ENCODE measurements at places on chromosomes 2 and 18. TPM values are rescaled to one million over a fixed set of nuclear protein-coding genes. Genes with fewer than 3 reads are reported as not detected.
A peak's percentile ranks its signal among the peaks of the same experiment; 100 is the strongest.

- DNase-seq, result no peak
Measured at GRCh38 chr2:96153991-96154431, 8.8 kb upstream of the DUSP2 start.

GRCh38 chr2:7523481-7524120 lies 606.4 kb downstream of the RNF144A start:
- peak; percentile 82 for DNase-seq

- DNase-seq, result no peak
Measured at GRCh38 chr2:159004849-159005248, 36.4 kb downstream of the TANC1 start.

DNA sequence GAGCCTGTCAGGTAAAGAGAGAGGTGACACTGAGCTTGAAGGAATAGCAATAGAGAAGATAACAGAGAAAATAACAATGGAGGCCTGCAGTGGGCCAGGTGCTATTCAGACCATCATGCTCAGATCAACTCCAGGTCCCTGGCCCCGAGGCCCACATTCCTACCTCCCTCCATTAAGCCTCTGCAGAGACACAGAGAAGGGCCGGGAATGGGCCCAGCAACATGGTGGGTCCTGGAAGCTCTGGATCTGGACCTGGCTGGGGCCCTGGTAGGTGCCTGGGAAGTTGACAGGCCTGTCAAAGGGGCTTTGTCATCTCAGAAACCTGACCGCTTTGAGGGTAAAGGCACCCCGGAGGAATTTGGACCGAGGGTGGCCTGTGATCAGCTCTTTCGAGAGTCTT lies 159.7 kb upstream of the GLI2 start:
- DNase-seq, result no peak

GRCh38 chr2:69034845-69035244 lies 21.9 kb downstream of the ANTXR1 start:
- DNase-seq, result no peak

DNA sequence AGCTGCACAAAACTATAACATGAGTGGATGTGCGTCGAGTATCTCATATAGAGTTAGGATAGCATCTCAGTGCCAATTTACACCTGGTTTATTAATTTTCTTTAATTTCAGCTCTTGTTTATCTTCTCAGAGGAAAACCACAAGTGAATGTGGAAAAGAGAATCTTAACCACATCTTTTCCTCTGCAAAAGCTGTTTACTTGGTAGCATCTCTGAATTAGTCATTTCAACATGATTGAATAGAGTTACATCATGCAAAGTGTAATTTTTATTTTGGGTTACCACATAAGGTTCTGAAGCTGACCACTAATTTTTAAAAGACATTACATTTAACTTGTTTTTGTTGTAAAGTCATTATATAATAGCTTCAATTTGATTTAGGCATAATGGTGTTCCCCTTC lies 83.8 kb upstream of the FAM237A start:
- DNase-seq, result peak; percentile 40

DNA sequence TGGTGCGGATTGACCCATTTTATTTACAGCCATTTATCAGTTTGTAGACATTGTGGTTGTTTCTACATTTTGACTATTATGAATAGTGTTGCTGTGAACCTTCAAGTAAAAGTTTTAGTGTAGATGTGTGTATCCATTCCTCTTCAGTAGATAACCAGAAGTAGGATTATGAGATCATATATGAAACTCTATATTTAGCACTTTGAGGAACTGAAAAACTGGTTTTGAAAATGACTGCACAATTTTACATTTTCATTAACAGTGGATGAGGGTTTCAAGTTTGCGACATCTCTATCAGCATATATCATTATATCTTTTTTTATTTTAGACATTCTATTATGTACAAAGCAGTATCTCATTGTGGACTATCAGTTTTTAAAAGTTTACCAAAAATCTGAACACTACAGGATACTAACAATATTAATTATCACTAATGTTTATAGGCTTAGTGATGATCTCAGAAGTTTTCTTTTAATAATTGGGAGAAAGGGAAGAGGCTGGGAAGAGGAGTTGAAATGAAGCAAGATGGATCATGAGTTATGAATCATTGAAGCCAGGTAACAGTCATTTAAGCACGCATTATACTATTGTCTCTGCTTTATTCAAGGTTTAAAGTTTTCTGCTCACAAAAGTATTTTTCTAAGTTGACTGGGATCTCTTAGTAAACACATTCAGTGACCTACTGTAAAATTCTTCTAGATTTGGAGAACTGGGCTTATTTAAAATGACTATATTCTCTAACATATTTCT lies 329.0 kb upstream of the LRATD1 start:
- no peak for DNase-seq

GRCh38 chr2:208546860-208547650 lies 140.5 kb downstream of the PTH2R start:
- no peak for DNase-seq

GRCh38 chr2:150570712-150571111 lies 83.2 kb upstream of the RND3 start:
- DNase-seq, result peak; percentile 86

- peak; percentile 74 for DNase-seq
Measured at GRCh38 chr2:43459446-43460173, 136.2 kb downstream of the THADA start.

- peak; percentile 61 for DNase-seq
Measured at GRCh38 chr2:41736105-41736567, 311.7 kb upstream of the PKDCC start.

DNA sequence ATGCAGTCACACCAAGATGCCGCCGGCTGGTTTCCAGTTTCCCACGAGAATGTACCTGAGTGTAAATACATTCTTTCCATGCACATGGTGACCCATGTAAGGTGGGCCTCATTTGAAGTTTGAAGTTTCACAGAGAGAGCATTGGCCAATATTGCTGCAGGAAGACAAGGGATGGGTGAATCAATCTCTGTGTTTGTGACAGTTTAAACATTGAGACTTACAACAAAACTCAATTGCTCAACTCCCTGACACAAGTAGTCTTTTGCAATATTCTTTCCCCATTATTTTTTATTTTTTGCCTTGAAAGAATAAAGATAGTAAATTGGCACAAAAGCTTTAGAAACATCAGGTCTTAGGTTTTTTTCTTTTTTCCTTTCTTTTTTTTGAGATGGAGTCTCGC lies 5.1 kb downstream of the SERPINB2 start:
- DNase-seq, result peak; percentile 24

GRCh38 chr2:229489016-229489415 lies 217.9 kb upstream of the PID1 start:
- DNase-seq, result peak; percentile 32

DNA sequence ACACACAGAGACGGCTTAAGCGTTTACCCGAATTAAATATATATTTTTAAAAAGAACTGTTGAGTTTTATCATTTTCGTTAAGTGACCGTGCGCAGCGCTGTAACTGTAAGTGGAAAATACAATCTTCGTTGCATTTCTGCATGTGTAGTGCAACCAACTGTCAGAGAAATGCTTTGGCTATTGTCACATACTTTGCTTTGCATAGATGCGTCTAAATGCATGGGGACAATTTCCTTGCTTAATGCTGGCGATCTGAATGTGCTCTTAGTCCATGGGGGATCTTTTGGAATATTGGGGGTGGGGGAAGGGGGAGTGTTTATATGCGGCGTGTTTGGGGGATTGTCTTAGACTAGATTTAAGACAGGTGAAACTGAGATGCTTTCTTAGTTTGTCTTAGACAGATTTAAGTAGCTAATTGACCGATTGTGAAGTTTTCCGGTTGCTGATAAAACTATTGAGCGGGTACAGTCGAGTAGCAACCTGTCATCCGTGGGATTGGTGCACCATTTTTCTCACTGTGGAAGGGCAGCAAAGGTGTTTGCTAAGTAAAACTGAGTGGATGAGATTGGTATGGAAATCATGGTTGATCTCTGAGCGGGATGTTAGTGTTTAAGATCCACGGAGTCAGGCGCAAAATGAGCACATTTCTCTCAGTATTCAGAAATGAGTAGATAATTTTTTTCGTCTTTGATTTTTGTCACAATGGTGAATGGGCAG lies 476 bp downstream of the VSNL1 start:
- no peak for DNase-seq

DNA sequence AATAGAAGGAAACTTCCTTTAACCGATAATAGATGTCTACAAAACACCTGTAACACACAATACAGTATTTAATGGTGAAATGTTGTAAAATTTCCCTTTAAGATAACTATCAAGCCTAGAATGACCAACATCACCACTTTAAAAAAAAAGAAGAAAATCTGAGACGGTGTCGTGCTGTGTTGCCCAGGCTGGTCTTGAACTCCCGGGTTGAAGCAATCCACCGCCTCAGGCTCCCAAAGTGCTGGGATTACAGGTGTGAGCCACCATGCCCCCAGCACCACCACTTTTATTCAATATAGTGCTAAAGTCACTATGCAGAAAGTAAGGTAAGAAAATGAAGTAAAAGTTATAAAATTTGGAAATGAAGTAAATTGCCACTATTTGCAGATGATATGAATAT lies 96.9 kb downstream of the MYOM1 start:
- DNase-seq, result no peak

DNA sequence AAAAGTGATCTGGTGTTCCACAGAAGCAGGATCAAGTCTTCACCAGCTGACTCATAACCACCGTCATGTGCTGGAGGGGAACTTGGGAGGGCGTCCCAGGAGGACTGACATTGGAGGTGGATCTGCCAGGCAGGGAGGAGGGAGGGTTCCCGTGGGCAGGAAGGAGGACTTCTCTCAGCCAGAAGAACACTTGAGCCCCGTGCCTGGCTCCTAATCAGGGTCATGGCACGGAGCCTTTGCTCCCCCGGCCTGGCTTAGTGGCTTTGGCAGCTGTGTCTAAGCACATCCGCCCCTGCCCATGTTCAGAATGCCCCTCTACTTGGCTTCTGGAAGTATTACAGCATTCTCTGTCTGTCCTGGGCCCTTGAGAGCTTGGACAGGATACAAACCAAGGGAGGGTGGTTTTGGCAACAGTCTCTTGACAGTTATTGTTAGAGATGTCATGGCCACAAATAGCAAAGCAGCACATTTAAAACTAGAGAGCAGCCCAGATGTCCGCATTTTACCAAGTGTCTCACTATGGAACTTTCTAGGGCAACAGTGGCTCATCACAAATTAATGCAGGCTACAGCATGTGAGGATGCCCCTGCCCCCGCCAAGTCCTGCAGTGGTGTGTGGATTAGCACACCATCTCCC lies 11.5 kb downstream of the PPP1R7 start:
- peak; percentile 93 for DNase-seq

DNA sequence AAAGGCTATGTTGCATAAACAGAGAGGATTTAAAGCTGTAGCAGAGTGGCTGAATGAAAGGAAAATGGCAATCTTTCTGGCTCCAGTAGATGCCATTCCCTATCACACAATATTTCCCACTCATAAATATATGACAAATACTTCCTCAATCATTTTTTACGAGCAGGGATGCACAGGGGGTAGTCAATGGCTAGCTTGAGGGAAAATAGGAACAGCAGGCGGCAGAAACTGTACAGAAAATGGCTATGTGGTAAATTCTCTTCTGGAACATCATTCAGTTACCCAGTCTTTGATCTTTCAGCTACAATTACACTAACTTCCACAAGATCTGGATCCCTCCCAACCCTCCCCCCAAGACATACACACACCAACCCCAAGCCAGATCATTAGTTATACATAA lies 127.2 kb downstream of the OLA1 start:
- no peak for DNase-seq

- DNase-seq, result no peak
Measured at GRCh38 chr18:45825258-45826044, at the start of gene SIGLEC15. Gene SIGLEC15, plus strand, starts transcription at chr18:45825675. Its CDS starts 54 bp downstream, at chr18:45825729.

DNA sequence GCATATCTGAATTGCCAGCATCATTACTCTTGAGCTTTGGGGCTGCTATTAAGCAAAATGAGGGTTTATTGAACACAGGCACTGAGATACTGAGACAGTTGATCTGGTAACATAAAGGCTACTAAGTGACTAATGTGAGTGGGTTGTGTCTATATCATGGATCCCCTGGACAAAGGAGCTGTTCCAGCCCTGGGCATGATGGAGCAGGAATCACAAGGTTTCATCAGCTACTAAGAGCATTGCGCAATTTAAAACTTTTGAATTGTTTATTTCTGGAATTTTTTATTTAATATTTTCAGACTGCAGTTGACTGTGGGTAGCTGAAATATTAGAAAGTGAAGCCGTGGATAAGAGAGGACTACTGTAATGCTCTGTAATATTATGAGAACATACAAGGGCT lies 73.5 kb downstream of the MGAT5 start:
- peak; percentile 60 for DNase-seq

DNA sequence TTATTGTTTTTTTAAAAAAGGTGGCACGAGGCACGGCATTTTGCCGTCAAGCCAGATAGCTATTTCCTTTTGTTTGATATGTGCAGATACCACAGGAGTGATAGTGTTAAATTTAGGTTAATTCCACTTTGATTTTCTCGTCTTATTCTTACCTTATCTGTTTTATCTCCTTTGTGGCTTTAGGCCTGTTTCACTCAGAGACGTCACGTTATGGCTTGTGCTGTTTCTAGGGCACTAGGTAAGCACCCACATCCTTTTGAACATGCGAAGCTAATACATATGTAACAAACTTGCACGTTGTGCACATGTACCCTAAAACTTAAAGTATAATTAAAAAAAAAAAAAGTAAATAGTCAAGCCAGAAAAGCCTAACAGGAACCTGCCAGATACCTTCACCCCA lies 57.8 kb downstream of the C18orf63 start:
- DNase-seq, result no peak

DNA sequence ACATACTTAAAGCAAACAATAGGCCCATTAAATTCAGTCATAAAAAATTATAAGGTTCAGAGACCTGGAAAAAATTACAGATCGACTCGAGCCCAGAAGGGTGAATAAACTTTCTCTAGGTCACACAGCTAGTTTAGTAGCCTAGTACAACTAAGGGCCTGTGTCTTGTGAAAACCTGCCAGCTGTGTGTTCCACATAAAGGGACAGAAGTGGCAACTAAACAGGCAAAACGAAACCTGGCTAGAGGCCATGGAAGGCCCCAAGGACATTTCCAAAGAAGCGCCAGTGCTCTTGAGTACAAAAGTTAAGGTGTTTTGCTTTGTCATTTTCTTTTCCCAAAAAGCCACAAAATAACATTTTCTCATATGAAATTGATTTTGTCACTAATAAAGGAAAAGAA lies 164.9 kb downstream of the L3MBTL4 start:
- no peak for DNase-seq

- no peak for DNase-seq
Measured at GRCh38 chr2:178018141-178018540, 54.4 kb downstream of the PDE11A start.

- peak; percentile 42 for DNase-seq
Measured at GRCh38 chr2:217058791-217059755, 199.2 kb upstream of the TNP1 start.

DNA sequence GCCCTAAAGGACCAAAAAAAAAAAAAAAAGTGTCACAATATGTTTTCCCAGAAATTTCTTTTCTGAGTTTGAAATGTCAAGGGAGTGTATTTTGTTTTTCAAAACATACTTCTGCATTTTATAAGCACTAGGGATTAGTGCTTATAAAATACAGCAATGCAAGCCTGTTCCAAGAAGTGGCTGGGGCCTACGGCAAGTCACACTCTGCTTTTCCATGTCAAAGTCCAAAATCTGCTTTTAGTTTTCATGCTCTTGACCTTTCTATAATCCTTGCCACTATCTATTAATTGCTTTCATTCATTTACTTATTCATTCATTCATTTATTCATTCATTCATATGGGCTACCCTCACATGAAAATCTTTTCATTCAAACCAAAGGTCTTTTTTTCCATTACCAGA lies 100.1 kb upstream of the UXS1 start:
- DNase-seq, result no peak

GRCh38 chr2:150656002-150656401 lies 168.5 kb upstream of the RND3 start:
- no peak for DNase-seq

- peak; percentile 46 for DNase-seq
Measured at GRCh38 chr18:50009773-50010335, 185.1 kb downstream of the MYO5B start.

Gene SPDYA
- 1.2 TPM for polyA plus RNA-seq

Gene CHRND
- polyA plus RNA-seq, result not detected

Gene SH3RF3
- 2.1 TPM for polyA plus RNA-seq

Gene GKN1
- polyA plus RNA-seq, result not detected

Measured in GM23248 (cell line).